ENCODE measurements at places on chromosomes 4 and X. TPM values are rescaled to one million over a fixed set of nuclear protein-coding genes. Genes with fewer than 3 reads are reported as not detected.

Gene MAGEH1
- total RNA-seq, result 37.1 TPM

Gene TRPC5OS
- not detected for total RNA-seq

Gene CXorf65
- total RNA-seq, result not detected

Gene SLC25A6
- 634 TPM for total RNA-seq

Gene UGT2B10
- total RNA-seq, result not detected

Gene CLNK
- total RNA-seq, result not detected

Gene DIPK2B
- total RNA-seq, result 1.0 TPM

Gene GJB1
- not detected for total RNA-seq

Gene ADGRG2
- under 0.01 TPM for total RNA-seq

Gene GRIA2
- not detected for total RNA-seq

Gene TLR8
- total RNA-seq, result not detected

Gene MUC7
- not detected for total RNA-seq

Gene DCAF8L2
- total RNA-seq, result not detected

Gene SSX2
- total RNA-seq, result not detected

Gene GRIA3
- total RNA-seq, result 0.39 TPM

Gene SHOX
- not detected for total RNA-seq

Gene MAGEA9B
- total RNA-seq, result not detected

Gene IL1RAPL2
- 1.6 TPM for total RNA-seq

Gene ARHGAP36
- total RNA-seq, result not detected

Gene NLRP2B
- total RNA-seq, result not detected

Gene NAA10
- total RNA-seq, result 81.6 TPM

Gene GLRA2
- not detected for total RNA-seq

Data from epithelial cell of alveolus of lung (primary cell).